ENCODE measurements at places on chromosomes 4 and X.

DNA sequence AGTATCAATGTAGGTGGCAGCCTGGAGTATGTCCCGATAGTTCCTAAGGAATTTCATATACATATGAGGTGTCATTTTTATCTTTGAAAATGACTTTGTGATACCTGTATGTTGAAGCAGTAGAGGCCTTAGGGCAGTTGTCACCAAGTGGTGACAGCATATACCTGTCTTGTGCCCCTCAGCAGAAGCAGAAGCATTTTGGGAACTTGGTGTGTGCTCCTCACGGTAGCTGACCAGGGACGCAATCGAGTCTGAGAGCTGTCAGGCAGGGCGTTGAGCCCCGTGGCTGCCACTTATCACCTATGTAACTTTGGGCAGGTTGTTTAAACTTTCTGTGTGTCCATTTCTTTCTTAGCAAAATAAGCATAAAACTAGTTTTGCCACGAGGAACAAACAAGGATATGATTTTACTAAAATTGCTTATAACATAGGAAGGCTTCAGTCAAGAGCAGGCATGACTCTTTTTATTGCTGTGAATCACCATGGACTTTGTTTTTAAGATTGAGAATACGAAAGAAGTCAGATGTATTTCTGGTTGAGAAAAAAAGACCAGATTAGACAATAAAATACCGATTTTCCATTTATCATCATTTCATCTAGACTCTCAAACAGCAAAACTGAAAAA is 161.5 kb downstream of the CPE start:
- DNase-seq = no peak

- no peak for DNase-seq
Observed at GRCh38 chr4:48203819-48204218, 65.8 kb downstream of the TEC start.

GRCh38 chr4:172514011-172514410 is 654.6 kb upstream of the GALNT7 start:
- DNase-seq = no peak

- DNase-seq = no peak
Observed at GRCh38 chrX:40644821-40645358, 2.5 kb downstream of the CXorf38 start.

- DNase-seq = no peak
Observed at GRCh38 chr4:156578005-156578404, 393.6 kb downstream of the PDGFC start.

DNA sequence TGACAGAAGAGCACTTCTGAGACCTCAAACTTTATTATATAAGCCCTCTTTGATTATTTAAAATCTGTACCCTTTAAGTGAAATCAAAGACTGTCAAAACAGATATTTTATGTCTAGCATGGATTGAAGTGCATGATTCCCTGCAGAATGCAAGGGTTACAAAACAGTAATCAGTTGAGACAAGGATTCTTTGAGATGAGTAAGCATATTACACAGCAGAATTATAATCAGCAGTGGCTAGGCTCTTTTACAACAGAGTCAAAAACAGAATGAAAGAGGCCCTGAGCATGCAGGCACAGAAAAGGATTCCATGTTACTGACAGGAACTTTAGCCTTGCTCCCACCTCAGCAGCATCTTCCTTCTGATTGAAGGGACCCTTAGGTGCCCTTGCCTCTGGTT is 487.9 kb upstream of the GALNT7 start:
- DNase-seq = no peak

- DNase-seq = no peak
Observed at GRCh38 chr4:39655876-39656275, 17.2 kb upstream of the SMIM14 start.

- no peak for DNase-seq
Observed at GRCh38 chrX:154398668-154399526, 720 bp downstream of the RPL10 start.

DNA sequence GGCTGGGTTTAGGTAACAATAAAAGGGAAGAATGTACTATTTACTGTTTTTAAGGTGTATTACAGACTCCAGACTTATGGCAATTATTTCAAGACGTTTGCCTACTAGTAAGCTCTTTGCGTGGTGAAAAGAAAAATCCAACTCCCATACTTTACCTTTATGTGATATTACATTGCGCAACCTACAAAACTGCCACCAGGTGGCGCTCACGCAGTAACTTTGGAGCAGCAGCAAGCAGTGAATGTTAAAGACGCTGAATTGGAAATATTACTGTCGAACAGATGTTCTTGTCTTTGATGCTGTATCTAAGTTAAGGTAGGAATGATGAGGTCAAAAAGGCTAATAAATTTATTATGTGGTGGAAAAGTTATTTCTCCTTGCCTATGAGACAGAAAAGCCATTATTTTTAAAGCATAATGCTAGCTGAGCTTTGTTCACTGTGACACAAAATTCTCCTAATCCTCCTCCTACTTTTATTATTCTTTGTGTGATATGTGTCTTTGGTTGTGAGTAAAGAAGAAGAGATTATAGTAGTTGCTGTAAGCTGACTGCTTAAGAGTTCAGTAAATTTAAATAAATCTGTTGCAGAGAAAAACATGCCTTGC is 1099.8 kb upstream of the TENM3 start:
- no peak for DNase-seq

DNA sequence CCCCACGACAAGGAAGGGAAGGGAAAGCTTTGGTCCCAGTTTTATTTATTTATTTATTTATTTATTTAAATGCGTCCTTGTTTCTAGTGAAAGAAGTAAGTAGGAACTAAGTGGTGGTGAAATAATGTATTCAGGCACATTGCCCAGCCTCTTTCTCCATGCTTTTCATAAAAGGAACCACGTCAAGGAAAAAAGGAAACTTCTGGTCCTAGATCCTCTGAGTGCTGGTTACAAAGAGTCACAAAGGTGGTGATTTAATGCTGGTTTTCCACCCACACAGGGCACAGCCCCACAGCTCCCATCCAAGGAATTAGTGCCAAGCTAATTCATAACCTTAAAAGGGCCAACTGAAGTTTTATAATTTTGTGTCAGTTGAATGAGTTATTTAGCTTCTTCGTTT is 206.6 kb upstream of the GYPA start:
- DNase-seq = no peak

DNA sequence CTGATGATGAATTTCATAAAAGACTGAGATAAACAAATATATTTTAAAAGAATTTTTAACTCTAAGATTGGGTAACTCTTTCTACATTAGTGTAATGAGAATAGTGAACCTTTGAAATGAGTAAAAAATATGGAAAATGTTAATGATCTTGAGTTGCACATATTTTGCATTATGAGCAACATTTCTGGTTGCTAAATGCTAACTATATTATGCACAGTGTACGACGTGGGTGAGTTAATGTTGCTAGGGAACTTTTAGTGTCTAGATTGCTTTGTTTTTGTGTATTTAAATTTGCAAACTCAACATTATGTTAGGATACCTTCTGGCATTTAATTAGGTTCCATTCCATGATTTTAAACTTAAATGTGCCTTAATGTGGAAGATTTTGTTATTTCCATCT is 612.9 kb upstream of the GALNT7 start:
- no peak for DNase-seq

GRCh38 chrX:48578661-48579128 is 4.4 kb downstream of the RBM3 start:
- DNase-seq = no peak

- no peak for DNase-seq
Observed at GRCh38 chr4:23113104-23113503, 420.4 kb downstream of the GBA3 start.

DNA sequence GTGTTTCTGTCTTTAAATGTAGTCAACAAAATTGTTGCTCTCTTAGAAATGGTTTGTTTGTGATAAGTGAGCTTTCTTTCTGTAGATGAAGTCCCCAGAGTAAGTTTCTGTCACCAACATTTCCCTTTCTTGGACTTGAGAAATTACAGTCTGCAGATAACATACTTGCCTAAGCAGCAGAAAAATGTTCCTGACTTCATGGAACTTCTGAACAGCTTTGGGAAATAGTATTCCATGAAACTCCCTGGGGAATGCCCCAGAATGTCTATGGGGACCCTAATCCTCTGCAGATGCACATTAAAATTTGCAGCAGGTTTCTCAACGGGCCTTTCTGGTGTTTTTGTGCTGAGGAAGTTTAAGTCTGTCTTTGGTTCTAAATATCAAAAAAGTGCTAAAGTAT is 38.6 kb upstream of the NEIL3 start:
- no peak for DNase-seq

DNA sequence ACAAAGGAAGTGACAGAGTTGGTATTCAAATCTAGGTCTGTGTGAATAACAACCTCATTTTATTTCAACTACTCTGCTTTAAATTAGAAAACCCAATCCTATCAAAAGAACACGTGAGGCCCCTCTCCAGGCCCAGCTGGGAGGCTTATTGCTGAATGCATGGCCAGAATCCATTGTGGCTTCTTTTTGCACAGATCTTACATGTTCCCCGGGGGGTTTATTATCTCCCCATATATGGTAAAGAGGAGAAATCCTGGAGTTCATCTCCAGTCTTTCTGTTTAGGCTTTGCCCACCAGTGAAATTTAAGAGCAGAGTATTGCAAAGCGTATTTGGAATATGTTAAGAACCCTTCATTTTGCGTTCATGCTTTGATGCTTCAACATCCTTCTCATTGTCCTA is 655.6 kb downstream of the IL1RAPL1 start:
- no peak for DNase-seq

- no peak for DNase-seq
Observed at GRCh38 chrX:120457766-120458180, 11.3 kb downstream of the LAMP2 start.

- no peak for DNase-seq
Observed at GRCh38 chrX:125093852-125094251, 225.8 kb upstream of the TEX13C start.

- no peak for DNase-seq
Observed at GRCh38 chr4:675980-676870, 1.9 kb downstream of the MYL5 start.

DNA sequence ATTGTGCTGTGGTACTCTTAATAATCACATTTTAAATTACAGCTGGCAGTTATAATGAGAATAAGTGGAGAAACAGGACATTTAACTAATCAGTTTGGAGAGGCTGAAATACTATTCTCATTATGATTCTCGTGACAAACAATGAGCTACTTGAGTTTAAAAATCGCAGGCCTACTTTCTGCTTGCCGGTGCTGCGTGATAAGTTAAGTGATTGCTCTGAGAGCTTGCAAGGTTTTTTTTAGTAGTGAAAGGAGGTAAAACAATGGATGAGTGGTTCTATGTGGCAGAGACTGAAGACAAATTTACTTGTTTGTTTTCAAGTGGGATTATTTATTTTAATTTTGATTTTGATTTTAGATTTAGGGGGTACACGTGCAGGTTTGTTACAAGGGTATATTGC is 114.0 kb downstream of the RAPGEF2 start:
- no peak for DNase-seq

DNA sequence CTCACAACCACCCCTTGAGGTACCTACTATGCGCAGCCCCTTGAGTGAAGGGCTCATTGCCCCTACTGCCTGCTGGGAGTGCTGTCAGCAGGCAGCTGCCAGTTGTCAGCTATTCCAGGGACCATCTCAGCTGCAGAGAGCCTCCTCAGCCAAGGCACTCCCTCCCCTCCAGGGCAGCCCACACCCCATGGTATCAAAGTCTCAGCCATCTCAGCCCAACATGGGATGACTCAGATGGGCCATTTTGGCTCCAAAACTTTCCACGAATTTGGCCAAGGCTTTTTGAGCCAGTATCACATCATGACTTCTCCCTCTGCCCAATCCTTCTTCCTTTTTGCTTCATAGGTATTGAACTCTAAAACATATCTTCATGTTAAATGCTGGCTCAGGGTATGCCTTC is 61.4 kb upstream of the MAP3K15 start:
- DNase-seq = no peak

DNA sequence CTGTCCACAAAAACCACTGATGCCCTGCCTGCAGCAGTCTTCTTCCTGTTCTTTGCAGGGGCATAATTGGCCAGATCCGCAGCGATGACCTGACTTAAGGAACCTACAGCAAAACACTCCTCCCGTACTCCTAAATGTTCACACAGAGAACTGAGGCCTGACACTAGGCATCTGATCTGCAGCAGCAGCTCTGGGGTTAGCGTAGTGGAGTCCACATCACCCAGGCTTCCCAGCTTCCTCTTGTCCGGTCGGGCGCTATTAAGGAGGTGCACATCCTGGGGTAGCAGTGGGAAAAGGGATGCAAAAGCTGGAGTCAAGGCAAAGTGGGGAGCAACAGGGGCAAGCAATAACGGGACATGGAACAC is 758 bp downstream of the SCFD2 start:
- no peak for DNase-seq
